Non-pigmented ciliary epithelial cell (primary cell): ENCODE measurements at places on chromosomes 3 and 15.

DNA sequence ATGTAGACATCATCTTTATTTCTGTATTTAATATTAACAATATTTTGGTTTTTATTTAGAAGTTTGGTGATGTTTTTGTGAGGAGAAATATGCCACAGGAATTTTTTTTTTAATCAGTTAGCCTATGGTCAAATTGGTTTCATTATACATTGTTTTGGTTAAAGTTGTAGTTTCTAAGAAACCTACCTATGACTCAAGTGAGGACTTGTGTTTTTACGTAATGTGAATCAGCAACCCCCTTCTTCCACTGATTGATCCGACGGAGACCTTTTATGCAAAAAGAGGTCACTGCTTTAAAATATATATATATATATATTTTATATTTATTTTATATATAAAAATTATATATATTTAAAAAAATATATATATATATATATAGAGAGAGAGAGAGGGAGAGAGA, 698.1 kb downstream of the FHIT start:
- DNase-seq, result no peak

GRCh38 chr3:160076519-160076918, 87.9 kb downstream of the IL12A start:
- DNase-seq, result no peak

DNA sequence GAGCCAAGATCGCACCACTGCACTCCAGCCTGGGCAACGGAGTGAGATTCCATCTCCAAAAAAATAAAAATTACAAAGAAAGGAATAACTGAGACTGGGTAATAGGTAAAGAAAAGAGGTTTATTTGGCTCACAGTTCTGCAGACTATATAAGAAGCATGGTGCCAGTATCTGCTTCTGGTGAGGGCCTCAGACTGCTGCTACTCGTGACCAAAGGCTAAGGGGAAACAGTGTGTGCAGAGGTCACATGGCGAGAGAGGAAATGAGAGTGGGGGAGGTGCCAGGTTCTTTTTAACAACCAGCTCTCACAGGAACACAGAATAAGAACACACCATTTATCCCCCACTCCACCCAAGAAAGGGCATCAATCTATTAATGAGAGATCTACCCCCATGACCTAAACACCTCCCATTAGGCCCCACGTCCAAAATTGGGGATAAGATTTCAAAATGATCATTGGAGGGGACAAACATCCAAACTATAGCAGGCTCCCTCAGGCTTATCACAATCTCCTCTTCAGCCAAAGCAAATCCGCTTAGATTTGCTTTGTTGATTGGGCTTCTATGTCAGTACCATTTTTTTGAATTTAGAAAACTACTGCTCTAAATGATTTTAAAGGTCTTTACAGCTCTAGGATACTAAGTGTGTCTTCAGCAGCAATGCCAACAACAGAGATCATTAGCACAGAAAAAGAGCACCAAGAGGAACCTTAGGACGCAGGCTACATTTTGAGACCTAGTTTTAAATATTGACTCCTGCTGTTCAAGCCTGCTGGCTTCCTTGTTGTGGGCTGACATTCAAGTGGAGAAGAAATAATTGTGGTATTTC, 84.2 kb upstream of the TBL1XR1 start:
- no peak for DNase-seq

DNA sequence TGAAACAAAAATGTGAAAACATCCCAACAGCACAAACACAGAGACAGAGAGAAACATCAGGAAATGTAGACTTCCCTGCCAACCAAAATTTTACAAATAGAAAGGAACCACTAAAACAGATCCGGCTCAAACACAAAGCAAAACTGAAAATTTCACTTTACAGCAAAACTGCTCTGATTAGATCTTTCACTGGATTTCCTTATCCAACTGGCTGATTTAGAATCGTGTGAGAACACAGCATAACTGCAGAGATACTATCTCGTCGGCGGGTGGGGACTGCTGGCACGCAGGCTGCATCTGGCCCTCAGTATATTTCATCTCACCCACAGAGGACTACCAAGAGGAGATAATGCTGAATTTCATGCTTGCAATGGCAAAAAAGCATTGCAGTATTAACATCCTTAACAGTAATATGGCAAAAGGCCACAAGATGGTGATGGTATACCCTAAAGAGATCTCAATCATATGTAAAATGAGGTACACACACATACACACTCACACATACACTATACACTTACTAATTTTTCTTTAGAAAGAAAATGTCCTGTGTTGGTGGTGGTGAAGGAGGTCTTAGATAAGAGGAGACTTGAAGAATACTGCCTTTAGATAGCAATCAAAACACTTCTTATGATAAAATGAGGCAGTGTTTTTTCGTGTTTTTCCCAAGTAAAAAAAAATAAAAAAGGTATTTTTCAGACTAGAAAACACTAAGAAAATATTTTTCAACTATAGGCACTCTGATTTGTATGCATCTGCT, 10.6 kb upstream of the LEO1 start:
- DNase-seq, result no peak

- no peak for DNase-seq
Observed at GRCh38 chr3:157475921-157476414, 27.2 kb downstream of the VEPH1 start.

DNA sequence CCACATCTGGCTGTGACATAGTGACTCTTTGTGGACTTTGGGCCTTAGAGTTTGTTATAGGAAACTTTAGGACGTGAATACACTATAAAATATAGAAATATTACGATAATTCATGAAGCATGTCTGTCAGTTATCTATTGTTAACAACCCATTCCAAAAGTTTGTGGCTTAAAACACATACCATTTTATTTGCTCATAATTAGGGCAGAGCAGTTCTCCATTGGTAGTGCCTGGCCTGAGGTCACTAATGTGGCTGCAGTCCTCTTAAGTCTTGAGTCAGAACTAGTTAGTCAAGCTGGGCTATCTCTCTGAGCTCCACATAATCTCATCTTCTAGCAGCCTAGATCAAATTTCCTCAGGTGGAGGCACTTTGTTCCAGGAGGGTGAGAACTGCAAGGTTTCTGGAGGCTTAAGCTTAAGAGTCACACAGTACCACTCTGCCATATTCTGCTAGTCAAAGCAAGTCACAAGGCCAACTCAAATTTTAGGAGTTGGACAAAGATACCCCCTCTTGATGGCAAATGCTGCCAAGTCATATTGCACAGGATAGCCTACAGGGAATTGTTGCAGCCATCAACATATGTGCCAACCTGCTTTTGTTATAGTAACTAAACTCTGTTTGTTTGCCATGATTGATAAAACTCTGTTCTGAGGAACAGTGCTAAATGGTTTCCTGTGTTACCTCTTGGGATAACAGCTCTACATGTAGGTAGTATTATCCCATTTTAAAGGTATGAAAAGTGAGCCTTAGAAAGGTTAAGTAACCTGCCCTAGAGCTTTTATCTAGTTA, 8.7 kb downstream of the ATXN7 start:
- peak; percentile 71 for DNase-seq

GRCh38 chr3:166993015-166993630, 387.0 kb downstream of the ZBBX start:
- no peak for DNase-seq

DNA sequence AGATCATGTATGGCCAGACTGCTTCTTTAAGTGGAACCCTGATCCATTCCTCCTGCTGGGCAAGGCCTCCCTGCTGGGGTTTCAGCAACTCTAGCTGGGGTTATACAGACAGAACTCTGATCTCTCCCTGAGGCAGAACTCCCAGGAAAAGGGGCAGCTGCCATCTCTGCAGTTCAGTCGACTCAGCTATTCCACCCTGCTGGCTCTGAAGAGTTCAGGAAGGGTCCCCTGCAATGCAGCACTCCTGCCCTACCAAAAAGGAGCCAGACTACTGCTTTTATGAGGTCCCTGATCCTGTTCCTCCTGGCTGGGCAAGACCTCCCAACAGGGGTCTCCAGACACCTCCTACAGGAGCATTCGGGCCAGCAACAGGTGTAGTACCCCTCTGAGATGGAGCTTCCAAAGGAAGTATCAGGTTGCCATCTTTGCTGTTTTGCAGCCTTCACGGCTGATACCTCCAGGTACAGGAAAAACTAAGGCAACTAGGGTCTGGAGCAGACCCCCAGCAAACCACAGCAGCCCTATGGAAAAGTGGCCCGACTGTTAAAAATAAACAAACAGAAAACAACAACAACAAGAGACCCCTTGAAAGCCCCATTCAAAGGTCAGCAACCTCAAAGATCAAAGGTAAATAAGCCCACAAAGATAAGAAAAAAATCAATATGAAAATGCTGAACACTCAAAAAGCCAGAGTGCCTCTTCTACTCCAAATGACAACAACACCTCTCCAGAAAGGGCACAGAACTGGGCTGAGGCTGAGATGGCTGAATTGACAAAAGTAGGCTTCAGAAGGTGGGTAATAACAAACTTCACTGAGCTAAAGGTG, 14.2 kb upstream of the CP start:
- no peak for DNase-seq

DNA sequence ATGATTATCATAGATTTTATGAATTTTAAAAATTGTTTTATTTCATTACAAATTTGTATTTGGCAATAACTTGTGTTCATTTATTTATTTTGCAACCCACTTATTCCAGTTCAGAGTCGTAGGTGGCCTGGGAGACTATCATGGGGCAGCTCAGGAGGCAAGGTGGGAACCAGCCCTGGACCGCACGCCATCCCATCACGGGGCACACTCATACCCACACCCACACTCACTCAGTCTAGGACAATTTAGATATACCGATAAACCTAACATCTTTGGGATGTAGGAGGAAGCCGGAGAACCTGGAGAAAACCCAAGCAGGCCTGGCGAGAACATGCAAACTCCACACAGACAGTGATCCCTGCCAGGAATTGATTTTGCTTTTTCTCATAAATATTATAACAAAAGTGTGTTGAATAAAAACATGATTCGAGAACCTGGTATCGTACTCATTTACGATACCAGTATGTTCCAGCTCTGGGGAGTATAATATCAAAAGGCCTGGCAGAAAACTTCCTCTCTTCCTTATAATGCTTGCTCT, 205.3 kb downstream of the NFKBIZ start:
- DNase-seq, result no peak

DNA sequence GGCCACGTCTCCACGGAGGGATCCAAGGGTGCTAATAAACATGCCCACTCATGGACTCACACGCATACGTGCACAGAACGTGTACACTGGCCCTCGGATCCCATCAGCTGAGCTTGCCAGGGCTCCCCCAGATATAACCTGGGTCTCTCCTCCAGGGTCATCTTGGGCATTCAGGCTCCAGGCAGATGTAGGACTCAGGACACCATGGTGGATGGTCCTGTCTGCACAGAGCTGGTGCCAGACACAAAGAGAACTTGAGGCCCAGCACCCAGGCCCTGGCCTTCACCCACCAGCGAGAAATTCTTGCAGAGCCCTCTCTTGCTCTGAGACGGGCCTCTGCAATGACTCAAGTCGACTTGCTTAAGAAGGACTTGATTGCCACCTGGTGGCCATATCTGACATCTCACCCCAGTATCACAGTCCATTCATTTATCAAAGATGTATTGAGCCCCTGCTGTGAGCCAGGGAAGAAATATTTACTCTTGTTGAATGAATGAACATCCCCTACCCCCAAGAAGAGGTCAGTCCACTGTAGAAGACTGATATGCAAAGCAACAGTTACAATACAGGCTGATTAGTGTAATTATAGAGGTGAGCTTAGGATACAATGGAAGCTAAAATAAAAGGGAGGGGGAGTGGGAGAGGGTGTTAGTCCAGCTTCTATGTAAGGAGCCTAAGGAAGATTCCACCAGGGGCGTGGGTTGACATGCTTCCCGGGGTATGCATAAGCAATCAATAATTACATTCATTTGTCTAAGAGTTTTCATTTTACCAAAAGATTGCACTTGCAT, 34.2 kb upstream of the VPS8 start:
- peak; percentile 93 for DNase-seq

DNA sequence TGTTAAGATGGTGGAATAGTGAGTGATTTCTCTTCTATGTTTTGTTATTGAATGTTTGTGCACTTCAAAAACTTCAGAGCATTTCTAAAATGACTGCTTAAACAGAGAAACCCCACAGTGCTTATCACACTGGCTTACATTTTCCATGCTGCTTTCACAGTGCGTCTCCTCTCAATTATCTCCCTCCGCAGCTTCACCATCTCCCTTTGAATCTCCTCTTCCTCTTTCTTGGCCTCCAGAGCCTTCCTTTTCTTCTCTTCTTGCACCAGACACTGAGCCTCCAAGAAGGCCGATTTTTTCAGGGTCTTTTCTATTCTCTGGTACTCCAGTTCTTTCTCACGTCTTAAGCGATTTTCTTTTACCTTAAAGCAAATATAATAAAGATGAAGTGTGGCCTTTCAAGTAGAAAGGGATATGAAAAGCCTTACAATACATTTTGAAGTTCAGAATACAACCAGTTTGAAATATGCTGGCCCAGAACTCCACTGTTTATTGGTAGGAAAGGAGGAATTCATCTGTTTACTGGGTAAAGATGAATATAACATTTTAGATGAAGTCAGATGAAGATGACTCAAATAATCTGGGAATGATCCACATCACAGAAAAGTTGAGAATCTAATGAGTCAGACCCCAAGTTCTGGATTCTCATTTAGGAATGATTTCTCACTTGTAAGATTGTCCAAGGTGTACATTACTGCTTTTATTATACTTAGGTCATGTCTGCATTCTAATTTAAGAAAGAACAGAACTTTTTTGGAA, 21.4 kb downstream of the CCDC191 start:
- no peak for DNase-seq

- DNase-seq, result no peak
Observed at GRCh38 chr15:39430389-39430788, 150.5 kb upstream of the THBS1 start.

GRCh38 chr3:167684388-167684993, 30.7 kb upstream of the WDR49 start:
- DNase-seq, result peak; percentile 19

- DNase-seq, result no peak
Observed at GRCh38 chr3:109184726-109185125, 48.2 kb downstream of the C3orf85 start.

GRCh38 chr3:159865041-159865579, 123.5 kb upstream of the IL12A start:
- DNase-seq, result no peak

GRCh38 chr3:24854748-24855147, 360.1 kb upstream of the THRB start:
- no peak for DNase-seq

- DNase-seq, result no peak
Observed at GRCh38 chr15:27317736-27318135, 346.8 kb downstream of the GABRG3 start.

DNA sequence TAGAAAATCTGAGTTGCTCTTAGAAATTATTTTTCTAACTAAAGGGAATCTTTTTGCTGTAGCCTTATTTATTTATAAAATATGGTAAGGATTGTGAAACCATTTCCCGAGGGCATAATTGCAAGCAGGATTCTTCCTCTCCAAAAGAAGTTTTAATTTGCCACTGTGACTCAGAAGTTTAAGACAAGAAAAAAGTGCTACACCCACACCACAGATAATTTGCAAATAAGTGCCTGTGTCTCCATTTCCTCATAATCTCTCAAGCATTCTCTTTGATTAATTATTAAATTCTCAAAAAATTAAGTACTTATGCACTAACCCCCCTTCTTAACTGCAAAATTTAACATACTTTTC, 43.6 kb downstream of the RASA2 start:
- no peak for DNase-seq

- DNase-seq, result no peak
Observed at GRCh38 chr3:190854062-190854461, 8.4 kb downstream of the GMNC start.

- DNase-seq, result peak; percentile 85
Observed at GRCh38 chr3:114144909-114145688, 33.8 kb downstream of the DRD3 start.

- DNase-seq, result no peak
Observed at GRCh38 chr3:172524611-172525010, 1.4 kb upstream of the TNFSF10 start.

- DNase-seq, result no peak
Observed at GRCh38 chr3:11274566-11275142, 2.5 kb downstream of the ATG7 start.

GRCh38 chr3:52019352-52020080, 23.8 kb upstream of the RPL29 start:
- no peak for DNase-seq
